ENCODE measurements at places on chromosomes 3 and 15.

DNA sequence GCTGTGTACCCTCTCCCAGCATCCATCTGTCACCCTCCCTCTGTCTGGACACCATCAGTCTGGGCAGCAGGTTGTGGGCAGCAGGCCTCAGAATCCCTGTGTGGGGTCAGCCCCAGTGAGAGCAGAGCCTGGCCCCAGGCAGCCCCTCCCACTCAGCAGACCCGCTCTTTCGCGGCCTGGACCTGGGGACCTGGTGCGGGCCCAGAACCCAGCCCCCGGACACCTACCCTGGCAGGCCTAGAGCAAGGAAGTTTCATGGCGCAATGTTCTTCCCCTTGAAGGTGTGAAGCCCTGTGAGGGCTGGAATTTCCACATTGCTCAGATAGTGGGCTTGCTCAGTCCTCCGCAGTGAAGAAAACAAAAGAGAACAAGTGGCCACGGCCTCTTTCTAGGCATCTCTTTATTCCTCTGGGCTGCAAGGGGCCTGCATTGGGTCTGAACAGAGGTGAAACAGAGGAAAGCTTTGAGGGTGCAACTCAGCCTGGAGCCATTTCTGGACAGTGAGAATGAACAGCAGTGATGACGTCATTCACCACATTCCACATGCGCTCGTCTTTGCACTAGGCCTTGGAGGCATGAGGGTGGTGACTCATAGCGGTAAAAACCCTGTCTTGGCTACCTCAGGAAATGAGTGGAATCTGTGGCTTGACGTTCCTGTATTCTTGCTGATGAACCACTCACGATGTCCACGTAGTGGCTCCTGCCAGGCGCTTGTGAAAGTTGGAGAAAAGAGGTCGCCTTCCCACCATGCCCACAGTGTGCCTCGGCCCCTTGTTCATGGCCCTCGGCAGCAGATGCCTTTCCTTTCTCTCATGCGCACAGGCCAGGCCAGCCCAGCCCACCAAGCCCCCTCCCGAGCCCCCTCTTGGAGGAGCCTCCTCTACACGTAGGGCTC is 66.1 kb downstream of the SLC30A4 start:
- no peak for DNase-seq

DNA sequence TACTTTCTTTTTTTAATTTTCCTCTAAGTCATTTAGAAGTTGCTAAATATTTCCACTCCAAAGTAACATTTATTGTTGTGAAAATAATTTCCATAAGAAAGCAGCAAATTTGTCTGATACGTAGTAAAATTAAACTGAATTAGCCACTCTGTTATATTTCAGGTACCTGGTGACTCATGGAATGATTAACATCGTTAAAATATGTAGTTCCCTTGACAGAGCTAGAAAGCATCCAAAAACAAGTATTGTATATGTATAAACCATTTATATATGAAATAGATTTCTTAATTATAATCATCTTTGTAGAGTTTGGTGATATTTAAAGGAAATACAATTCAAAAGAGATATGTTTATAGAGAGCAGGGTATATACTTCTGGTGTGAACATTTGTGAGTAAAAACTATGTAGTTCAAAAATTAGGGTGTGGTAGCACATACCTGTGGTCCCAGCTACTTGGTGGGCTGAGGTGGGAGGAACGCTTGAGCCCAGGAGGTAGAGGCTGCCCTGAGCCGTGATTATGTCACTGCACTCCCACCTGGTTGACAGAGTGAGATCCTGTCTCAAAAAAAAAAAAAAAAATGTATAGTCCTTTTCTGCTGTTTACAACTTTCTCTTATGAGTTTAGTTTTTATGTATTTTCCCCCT is 36.6 kb downstream of the ATP11B start:
- no peak for DNase-seq

- no peak for DNase-seq
These were observed 37.7 kb downstream of the ZIC4 start for GRCh38 chr3:147368561-147369221.

- DNase-seq: no peak
These were observed 76.4 kb upstream of the TRPM1 start for GRCh38 chr15:31177951-31178350.

DNA sequence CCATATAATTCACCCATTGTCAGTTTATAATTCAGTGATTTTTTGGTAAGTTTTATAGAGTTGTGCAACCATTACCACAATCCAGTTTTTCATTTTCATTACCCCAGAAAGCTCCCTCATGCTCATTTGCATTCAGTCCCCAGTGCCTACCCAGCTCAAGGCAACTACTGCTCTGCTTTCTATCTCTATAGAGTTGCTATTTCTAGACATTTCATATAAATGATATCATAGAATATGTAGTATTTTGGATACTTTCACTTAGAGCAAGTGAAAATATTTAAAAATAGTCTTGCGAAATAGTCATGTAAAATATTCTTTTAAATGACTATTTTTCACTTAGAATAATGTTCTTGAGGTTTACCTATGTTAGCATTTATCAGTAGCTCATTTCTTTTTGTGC is 42.1 kb downstream of the ZNF654 start:
- DNase-seq: no peak
